ENCODE measurements at places on chromosomes 13 and 19.

GRCh38 chr13:111265701-111266035 is 54.8 kb upstream of the TEX29 start:
- no peak for DNase-seq

- DNase-seq: no peak
These were observed 79.5 kb upstream of the ZNF835 start for GRCh38 chr19:56751078-56751489.

DNA sequence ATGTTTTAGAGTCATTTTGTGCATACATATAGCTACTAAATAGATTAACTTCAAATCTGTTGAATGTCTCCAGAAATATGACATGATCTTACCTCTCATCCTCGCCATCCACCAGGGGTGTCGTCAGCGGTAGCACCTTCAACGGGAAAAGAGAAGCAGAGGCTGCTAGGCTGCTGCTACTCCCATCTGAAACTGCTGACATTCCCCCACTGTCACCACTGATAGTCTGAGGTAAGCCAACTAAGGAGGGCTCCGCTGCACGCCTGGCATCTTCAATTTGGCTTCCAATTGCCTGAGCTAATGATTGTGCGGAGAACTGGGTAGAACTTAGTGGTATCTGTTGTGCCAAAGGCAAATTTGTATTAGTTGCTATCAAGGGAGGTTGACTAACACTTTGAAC is 3.1 kb downstream of the TSC22D1 start:
- no peak for DNase-seq

- DNase-seq: no peak
These were observed 70.2 kb upstream of the STK24 start for GRCh38 chr13:98647121-98647520.

GRCh38 chr19:48319647-48320541 is 5.5 kb upstream of the EMP3 start:
- DNase-seq: peak; percentile 83

DNA sequence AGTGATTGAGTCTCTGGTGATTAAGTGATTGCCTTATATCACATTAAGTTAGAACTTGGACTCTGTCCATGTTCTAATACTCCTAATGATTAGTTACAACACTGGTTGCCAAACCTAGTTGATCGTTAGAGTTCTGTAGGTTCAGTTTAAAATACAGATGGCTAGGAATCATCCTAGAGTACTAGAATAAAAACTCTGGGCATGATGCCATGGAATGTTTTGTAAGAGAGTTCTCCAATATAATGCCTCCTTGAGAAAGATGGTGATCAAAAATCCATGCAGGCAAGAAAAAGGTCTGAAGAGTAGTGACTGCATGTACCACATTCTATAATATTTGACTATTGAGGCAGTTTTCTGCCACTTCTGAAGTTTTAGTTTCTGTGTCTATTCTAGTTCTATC is 176.3 kb downstream of the GPC5 start:
- DNase-seq: no peak

DNA sequence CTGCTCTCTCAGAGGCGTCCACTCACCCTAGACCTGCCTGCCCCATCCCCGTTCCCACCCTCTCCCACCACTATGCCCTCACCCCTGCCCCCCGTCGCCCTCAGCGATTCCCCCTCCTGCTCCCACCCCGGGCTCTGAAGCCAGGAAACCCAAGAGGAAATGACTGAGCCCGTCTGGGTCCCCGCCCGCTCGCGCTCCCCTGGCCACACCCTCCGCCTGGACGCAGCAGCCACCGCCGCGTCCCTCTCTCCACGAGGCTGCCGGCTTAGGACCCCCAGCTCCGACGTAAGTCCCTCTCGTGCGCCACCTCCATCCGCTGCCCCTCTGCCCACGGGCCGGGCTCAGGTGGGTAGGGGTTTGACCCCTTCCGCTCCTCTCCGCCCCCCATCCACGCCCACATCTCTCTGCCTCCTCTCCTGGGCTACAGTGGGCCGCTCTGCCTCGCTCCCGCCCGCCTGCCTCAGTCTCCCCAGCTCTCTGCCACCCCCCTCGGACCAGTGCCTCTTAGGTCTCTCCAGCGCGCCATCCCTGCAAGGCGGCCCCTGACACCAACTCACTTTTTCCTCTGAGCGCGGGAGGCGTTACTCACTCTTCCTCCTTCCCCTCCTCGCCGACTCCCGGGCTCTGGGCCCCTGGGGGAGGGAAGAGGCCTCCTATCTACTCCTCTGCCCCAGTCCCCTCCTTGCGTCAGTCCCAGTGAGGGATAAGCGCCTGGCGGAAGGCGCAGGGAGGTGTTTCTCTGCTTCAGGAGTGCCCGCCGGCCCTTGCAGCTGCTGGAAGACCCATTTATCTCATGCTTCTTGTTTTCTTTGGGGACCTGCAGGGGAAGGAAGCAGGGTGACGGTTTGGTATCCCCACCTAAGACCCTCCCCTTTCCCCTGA is at the start of gene FXYD5:
TSS of gene FXYD5 (plus strand) at position 211 of the 882 bp plus-strand sequence. CDS start 816 bp downstream, outside the sequence.
- DNase-seq: peak; percentile 86

- no peak for DNase-seq
These were observed 1.1 kb upstream of the C19orf85 start for GRCh38 chr19:55465460-55466240.

GRCh38 chr19:45296355-45296754 is 26.3 kb downstream of the CKM start:
- DNase-seq: no peak

DNA sequence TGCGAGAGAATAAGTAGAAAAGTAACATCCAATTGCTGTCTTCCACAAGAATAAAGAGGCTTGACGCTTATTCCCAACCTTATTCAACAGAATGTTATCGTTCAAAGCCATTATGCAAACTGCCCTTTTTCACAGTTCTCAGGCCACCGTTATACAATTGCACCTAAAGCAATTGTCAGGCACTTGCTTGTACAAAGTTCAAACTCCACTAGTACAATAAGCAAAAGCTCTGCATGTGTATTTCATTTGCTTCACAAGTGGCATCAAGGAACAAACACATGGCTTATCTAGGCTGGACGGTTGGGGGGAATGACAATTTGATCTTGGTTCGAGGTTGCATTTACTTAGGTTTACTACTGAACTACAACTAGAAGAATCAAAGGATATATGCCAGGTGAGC is 815.6 kb downstream of the EFNB2 start:
- no peak for DNase-seq

DNA sequence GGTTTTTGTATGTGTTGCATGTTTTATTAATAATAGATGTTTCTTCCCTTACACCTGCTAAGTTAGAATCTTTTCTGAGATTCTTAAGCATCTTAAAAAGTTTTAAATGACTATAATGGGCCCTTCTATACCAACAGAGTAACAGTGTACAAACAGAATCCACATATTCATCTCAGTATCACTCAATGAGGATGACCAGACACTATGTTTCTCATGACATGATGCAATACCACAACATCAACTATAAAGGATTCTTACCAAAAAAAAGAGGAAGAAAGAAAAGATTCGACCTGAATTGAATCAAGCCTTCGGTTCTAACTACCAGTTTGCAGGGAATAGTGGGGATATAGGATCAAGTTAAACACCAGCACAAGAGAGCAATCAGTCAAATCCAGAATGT is 56.5 kb downstream of the INTS6 start:
- no peak for DNase-seq

DNA sequence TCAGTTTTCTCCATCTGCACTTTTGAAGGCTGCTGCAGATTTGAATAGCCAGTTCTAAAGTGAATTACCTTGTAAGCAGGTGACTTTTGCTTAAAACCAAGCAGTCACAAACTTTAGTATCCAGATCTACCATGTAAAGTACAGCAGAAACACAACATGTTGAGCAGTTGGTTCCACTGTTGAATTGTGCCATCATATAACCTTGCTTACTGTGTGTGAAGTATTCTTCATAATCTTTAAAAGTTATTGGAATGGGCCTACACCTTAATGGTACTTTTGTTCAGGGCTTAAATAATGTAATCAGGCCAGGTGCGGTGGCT is 23.2 kb upstream of the MTUS2 start:
- DNase-seq: no peak

DNA sequence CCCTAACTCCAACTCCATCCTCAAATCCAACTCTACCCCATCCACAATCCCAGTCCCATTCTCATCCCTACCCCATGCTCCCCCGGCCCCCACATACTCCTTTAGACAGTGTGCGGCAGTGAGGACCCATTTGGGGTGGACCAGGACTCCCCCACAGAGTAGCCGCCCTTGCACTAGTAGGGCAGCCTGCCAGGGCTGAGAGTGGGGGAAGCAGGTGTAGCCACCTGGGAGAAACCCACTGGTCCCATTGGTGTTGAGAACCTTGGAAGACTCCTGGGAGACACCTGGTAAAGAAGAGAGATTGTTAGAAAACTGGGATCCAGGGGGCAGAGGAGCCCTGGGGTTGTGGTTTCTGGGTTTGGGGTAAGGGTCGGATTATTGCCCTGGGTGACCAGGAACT is 4.6 kb downstream of the KLK13 start:
- no peak for DNase-seq

DNA sequence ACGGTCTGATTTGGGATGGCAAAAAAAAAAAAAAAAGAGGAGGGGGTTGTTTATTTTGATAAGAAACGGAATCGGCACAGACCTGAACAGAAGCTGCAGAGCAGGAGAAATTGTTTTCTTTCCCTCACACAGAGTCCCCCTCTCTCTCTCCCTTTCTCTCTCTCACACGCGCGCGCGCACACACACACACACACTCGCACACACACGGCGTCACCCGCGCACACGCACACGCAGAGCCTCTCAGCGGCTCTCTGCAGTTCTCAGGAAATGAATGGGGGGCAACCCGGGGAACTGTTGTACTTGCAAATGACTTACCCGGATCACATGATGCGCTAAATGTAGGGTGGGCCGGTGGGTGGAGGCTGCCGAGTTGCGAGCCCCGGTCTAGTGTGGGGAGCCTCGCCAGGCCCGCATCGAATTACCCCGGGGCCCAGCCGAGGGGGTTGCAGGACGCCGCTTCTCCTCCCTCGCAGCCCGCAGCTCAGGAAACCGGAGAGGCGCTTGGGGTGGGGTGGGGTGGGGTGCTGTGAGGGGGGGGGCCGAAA is 475 bp downstream of the KLF12 start:
- DNase-seq: peak; percentile 84

DNA sequence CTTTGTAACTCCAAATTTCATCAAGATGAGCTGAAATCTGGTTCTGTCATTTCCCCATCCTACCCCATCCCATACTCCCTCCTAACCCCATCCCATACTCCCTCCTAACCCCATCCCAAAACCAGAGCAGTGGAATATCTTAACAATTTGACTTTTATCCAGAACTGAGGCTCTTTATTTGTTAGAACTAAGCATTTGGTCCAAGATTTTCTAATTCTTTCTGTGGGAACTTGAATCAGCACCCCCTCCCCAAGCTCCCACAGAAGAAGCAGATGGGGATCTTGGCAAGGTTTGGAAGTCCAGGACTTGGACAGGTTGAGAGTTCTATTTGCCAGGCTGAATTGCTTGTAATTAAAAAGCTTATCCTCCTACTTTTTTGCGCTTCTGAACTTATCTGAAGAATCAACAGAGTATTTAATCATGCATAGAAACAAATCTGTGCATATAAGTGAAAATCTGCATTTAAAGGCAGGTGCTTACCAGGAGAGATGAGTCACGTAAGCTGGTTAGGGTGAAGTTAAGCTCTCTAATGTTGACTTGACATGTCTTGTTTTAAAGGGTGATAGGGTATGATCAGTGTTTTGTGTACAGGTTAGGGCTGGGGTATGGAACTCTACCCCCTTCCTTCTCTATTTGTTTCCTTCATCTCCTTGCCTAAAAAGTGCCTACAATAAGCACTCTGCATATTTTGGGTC is 111.1 kb downstream of the COG6 start:
- no peak for DNase-seq

GRCh38 chr13:64551755-64552154 is 2678.4 kb downstream of the PCDH9 start:
- DNase-seq: no peak

- DNase-seq: no peak
These were observed 1.8 kb downstream of the MAG start for GRCh38 chr19:35293808-35294207.

- DNase-seq: no peak
These were observed 65.9 kb upstream of the ZNF599 start for GRCh38 chr19:34838753-34839431.
